Activated naive CD4-positive, alpha-beta T cell treated with Interleukin-2 at 50 U/mL for 16 hours (primary cell): ENCODE measurements at places on chromosomes 3 and 15.

GRCh38 chr3:112875561-112875960 lies 28.9 kb upstream of the CD200R1L start:
- DNase-seq = no peak

DNA sequence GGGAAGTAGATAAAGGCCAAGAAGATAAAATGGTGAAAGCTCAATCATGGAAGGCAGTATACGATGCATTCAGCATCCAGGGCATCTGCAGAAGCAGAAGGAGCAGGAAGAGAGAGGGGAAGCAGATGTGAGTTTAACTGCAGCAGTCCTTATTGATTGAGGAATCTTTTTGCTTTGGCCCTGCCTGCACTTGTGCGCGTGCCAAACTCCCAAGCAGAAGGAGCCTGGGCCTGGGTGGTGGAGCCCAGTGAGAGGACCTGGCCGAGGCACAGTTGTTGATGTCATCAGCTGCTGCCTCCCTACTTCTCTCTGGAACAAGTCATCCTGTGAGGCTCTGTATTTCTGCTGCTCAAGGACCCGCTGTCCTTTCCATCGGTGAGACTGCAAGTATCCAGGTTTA lies 65.5 kb upstream of the ROPN1 start:
- no peak for DNase-seq

GRCh38 chr3:43094381-43094780 lies 11.5 kb downstream of the POMGNT2 start:
- DNase-seq = no peak

- no peak for DNase-seq
These were observed 137.4 kb downstream of the SERPINI1 start for GRCh38 chr3:167872941-167873340.

- no peak for DNase-seq
These were observed 182.2 kb downstream of the RSL24D1 start for GRCh38 chr15:55014391-55015092.

- DNase-seq = no peak
These were observed 51.7 kb downstream of the TRANK1 start for GRCh38 chr3:36893137-36893557.

DNA sequence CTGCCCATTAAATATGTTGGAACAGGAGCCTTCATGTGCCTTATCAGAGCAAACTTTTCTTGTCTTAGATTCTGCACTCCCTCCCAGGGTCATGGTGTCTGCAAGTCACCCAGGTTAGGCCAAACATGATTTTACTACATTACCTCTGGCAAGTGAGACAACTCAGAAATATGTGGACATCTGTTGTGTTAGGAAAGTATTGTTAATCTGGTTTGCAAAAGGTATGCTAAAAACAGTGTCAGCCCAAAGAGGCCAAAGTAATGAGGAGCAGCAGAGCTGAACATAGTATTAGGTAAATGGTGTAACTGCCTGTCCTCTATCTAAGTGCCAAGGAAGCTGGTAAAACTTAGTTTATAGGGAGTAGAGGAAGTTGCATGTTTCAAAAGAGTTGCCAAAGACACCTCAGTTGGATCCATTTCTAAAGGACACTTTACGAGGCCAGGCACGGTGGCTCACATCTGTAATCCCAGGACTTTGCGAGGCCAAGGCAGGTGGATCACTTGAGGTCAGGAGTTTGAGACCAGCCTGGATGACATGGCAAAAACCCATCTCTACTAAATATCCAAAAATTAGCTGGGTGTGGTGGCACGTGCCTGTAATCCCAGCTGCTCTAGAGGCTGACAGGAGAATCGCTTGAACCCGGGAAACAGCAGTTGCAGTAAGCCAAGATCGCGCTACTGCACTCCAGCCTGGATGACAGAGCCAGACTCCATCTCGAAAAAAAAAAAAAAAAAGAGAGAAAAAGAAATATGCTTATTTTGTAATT lies 22.5 kb upstream of the PPIB start:
- no peak for DNase-seq

DNA sequence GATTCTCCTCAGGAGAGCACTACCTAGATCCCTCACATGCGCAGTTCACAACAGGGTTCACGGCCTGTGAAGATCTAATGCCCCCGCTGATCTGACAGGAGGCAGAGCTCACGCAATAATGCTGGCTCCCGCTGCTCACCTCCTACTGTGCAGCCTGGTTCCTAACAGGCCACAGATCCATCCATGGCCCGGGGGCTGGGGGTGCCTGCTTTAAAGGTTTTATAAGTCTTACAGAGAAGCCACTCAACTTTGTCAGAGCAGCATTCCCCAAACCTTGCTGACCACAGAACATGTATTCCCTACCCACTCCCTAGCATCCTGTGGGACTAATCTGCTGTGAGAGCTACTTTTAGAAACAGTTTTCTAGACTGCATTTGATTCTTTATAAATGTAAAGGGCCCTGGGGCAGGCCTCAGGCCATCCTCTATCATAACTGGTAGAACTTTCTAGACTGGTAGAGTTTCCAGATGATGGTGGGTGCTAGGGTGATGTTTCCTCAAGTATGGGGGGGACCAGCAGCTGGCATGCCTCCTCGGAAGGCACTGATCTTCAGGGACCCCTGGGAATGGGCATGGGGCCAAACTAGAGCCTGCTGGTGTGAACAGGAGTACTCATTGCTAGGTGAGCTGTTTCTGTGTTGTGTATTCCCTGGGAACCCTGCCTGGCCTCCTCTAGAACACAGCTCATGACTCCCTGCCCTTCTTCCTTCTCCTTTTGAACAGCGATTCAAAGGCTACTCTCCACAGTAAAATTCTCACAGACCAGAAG lies 25.7 kb upstream of the RAD18 start:
- DNase-seq = no peak

DNA sequence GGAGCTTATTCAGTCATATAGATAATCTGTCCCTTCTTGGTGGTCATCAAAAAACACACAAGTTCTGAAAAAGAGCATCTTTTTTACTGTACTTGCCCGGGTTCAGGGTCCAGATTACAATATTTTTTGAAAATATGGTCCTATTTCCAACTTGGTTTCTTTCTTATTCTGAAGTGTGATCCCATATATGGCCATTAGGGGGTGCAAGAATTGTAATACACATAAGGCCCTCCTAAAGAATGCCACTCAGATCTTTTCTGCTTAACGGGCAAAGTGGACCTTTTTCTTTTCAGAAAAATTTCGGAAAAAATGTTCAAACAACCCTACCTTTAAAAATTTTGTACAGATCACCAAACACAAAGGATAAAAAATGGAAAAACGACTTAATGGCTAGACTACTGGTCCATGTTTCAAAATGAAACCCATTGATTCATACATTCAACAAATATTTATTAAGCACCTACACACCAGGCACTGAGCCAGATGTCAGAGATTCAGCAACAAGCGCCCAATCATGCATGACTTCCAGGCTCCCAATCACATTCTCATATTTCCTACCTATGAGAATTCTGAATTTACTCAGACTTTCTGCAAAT lies 102.0 kb upstream of the MYRIP start:
- DNase-seq = no peak

- DNase-seq = no peak
These were observed 14.9 kb downstream of the TMEM43 start for GRCh38 chr3:14139771-14140170.

DNA sequence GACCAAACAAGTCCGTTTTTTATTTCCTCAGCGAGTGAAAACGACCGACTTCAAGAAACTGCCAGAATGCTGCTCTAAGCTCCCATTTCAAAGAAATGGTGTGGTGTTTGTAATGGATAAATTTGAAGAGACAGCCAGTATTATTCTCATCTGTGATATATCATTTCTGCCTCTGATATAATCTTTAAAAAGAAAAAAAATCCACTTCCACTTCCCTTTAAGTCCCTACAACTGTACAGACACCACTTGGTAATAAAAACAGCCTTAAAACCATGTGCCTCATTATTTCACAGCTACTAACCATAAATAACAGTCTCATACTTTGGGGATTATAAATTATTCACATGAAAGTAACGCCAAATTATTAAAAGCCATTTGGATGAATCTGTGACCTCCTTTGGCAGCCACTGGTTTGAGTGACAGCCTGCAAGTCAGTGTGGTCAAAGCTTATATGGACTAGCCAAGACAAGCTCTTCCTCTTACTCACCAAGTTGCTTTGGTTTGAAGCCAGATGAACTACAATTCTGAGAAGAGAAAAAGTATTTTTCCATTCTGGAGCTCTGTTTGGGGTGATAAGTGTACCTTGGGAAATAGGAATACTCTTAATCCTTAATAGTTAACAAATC lies 168.0 kb downstream of the SHOX2 start:
- no peak for DNase-seq

GRCh38 chr3:24956613-24957012 lies 462.0 kb upstream of the THRB start:
- DNase-seq = no peak
